ENCODE measurements at places on chromosomes 13 and 19. TPM values are rescaled to one million over a fixed set of nuclear protein-coding genes. Genes with fewer than 3 reads are reported as not detected.

The CCNA1 gene
- 1.8 TPM for total RNA-seq

The PRTN3 gene
- total RNA-seq = not detected

The CFAP97D2 gene
- total RNA-seq = not detected

- no peak overlapping the region for H3K4me3 ChIP-seq
- H3K4me1 ChIP-seq = peaks cover 76% of the 10 kb centered on the region
- DNase-seq = peak; percentile 87
- H3K27me3 ChIP-seq = no peaks in the 10 kb centered on the region
Observed at GRCh38 chr19:2166741-2167738, 3.3 kb downstream of the DOT1L start.

DNA sequence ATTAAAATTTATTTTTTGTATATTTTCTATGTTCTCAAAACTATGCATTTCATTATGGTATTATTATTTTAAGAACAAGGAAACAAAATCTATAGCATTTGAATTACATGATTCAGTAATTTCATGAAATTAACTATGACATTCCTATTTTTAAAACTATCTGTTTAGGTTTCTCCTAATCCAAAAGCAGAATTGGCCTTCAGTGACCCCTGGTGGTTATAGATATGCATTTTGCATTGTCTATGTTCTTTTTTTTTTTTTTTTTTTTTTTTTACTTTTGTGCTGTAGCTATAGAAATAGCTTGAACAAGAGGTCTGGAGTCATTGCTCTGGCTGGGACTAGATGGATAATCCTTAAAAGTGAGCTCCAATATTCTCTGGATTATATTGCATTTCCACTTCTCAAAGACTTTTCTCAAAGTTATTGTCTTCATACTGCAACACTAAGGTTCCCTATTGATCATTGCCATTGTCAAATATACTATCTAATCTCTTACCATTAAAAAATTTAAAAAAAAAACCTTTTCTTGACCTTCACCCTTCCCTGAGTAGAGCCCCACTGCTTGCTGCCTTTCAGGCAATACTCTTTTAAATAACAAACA lies 15.9 kb upstream of the DNAJC3 start:
- no peaks in the 10 kb centered on the region for H3K36me3 ChIP-seq
- no peaks in the 10 kb centered on the region for H3K27me3 ChIP-seq
- no peak for DNase-seq

GRCh38 chr19:2782329-2782935 lies 641 bp downstream of the SGTA start:
- H3K4me3 ChIP-seq = peak overlapping the region; percentile 87
- peak overlapping the region; percentile 93 for H3K27ac ChIP-seq
- H3K36me3 ChIP-seq = peaks cover 21% of the 10 kb centered on the region
- H3K4me1 ChIP-seq = peaks cover 74% of the 10 kb centered on the region
- DNase-seq = peak; percentile 20

- no peak overlapping the region for H3K4me3 ChIP-seq
- no peaks in the 10 kb centered on the region for H3K27me3 ChIP-seq
- H3K4me1 ChIP-seq = no peaks in the 10 kb centered on the region
- no peak for DNase-seq
Observed at GRCh38 chr13:44352671-44353070, 21.0 kb upstream of the SERP2 start.

DNA sequence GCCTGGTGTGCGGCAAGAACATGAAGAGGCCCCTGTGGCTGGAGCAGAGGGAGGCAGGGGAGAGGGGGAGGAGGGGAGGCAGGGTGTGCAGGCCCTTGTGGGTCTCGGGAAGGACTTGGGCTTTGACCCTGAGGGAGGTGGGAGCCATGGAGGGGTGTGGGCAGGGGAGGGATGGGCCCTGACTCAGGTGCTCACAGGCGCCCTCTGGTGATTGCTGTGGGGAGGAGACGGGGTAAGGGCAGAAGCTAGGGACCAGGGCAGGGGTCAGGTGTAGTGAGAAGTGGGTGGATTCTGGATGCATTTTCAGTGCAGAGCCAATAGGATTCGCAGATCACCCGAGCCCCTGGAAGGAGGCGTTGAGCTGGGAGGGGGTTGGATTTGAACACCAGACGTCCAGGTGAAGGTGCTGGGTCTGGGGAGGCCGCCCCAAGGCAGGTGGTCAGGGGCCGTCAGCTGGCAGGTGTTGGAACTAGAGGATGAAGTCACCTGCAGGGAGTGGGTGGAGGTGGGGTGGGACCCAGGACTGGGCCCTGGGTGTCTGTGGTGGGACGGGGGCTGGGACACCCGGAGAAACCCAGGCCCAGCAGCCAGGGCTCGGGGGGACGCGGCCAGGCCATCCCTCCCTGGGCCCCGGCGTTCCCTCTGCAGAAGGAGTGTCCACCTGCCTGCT lies 185.4 kb downstream of the KDM4B start:
- peaks cover 40% of the 10 kb centered on the region for H3K36me3 ChIP-seq
- H3K4me3 ChIP-seq = no peak overlapping the region
- peak; percentile 52 for DNase-seq
- H3K27ac ChIP-seq = no peak overlapping the region
- no peaks in the 10 kb centered on the region for H3K4me1 ChIP-seq

GRCh38 chr13:78334059-78334458 lies 269.3 kb downstream of the POU4F1 start:
- no peaks in the 10 kb centered on the region for H3K27me3 ChIP-seq
- H3K36me3 ChIP-seq = no peaks in the 10 kb centered on the region
- H3K4me1 ChIP-seq = no peaks in the 10 kb centered on the region
- H3K4me3 ChIP-seq = no peak overlapping the region
- DNase-seq = no peak
- H3K27ac ChIP-seq = no peak overlapping the region

DNA sequence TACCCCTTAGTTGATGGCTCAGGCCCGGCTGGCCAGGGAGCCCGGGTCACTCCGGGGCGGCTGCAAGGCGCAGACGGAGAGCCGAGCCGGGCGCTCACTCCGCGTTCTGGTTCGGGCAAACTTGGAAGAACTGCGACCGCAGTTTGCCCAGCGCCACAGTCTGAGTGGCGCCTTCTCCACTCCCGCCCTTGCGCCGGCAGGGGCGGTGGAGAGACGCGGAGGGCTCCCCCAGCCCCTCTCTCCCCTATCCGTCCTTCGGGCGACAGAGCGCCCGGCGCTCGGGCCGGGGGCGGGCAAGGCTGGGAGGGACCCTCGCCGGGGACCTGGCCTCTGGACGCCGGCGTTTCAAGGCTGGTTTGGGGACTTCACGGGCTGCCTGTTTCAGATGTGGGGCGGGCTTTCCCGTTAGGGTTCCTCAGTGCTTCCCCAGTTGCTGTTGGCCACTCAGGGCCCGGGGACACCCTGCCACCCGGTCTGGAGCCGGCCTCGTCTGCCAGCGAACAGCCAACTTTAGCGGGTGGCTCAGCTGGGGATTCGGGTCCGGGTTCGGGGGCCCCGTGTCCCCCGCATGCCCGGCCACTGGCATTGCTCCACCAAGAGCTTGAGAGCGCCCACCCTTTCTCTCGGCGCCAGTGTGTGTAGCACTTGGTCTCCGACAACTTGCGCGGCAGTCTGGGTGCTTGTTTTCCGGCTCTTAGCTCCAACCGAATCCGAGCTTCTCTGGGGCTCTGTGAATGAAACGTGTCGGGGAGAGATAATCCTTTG lies 1.5 kb downstream of the GPC6 start:
- H3K27ac ChIP-seq = peak overlapping the region; percentile 83
- H3K27me3 ChIP-seq = peaks cover 40% of the 10 kb centered on the region
- peaks cover 6% of the 10 kb centered on the region for H3K4me1 ChIP-seq
- DNase-seq = peak; percentile 92
- no peaks in the 10 kb centered on the region for H3K36me3 ChIP-seq

- no peaks in the 10 kb centered on the region for H3K4me1 ChIP-seq
- H3K4me3 ChIP-seq = no peak overlapping the region
- H3K27ac ChIP-seq = no peak overlapping the region
- DNase-seq = no peak
Observed at GRCh38 chr13:112679381-112679780, 10.5 kb upstream of the ATP11A start.

- DNase-seq = peak; percentile 87
- H3K4me1 ChIP-seq = peaks cover 55% of the 10 kb centered on the region
- peaks cover 29% of the 10 kb centered on the region for H3K27me3 ChIP-seq
- no peaks in the 10 kb centered on the region for H3K36me3 ChIP-seq
Observed at GRCh38 chr19:1064661-1065605, 2.0 kb upstream of the ARHGAP45 start.

GRCh38 chr19:42197375-42197817 lies 20.1 kb downstream of the DEDD2 start:
- no peak for DNase-seq
- no peaks in the 10 kb centered on the region for H3K27me3 ChIP-seq
- H3K4me1 ChIP-seq = peaks cover 5% of the 10 kb centered on the region
- no peak overlapping the region for H3K4me3 ChIP-seq

DNA sequence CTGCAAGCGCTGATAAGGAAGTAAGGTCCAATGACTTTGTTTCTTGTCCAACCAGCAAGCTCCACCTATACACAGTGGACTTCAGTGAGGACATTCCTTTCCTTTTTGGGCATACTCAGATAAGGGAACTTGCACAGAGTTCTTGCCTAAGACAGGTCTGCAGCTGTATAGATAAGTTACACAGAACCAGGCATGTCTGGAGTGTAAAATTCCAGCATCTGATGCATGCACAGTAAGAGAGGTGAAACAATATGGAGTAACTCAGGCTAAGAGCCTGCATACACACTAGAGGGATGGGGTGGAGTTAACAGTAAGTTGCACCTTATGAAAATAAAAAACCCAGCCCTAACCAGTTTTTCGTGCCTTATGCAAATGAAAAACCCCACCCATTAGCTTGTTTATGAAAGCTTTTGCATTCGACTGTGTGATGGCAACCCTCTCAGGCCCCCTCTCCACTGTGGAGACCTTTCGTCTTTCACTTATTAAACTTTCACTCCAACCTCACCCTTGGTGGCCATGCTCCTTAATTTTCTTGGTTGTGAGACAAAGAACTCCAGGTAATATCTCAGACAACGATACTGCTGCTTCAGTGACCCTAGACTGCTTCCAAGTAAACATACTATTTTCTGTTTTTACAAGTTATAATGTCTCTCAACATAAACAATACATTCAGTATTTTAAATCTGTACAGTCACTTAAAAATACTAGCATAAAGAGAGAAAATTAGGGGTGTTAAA lies 2859.0 kb upstream of the PCDH20 start:
- H3K4me3 ChIP-seq = no peak overlapping the region
- no peak for DNase-seq
- H3K4me1 ChIP-seq = no peaks in the 10 kb centered on the region
- H3K27ac ChIP-seq = no peak overlapping the region
